ENCODE measurements at places on chromosomes 2 and 18.

- DNase-seq = no peak
Observed at GRCh38 chr18:21831413-21831831, 90.8 kb downstream of the MIB1 start.

DNA sequence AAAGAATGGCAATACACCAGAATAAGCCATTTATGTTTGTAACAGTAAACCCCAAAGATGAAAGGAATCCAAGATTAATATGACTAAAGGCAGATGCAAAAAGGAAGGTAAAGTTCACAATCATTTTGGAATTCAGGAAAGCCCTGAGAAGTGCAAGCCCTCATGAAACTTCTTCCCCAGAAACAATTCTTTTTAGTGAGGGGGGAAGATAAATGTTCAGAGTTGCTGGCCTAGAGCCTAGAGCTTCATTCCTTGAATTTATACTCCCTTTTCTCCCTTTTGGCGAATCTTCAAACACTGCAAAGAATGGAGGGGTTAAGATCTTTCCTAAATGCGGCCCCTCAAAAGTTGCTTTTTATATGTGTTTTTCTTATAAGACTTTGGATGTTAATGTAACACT, 368.8 kb downstream of the MEIS1 start:
- DNase-seq = no peak

DNA sequence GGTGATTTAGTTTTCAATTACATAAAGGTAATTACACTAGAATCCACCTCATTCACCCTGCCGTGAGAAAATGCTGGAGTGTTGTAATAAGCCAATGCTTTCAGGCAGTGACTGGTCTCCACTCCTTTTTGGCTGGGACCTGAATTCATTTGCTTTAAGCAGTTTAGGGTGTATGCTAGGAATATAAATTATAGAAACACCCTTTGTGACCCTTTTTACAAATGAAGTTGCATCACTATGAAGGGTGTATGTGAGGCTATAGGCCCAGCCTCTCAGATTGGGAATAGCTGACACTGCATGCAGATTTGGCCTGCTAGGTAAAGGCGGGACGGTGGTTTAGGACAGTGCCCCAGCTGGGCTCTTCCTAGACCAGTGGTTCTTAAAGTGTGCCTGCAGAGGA, 50.8 kb upstream of the NFE2L2 start:
- no peak for DNase-seq

DNA sequence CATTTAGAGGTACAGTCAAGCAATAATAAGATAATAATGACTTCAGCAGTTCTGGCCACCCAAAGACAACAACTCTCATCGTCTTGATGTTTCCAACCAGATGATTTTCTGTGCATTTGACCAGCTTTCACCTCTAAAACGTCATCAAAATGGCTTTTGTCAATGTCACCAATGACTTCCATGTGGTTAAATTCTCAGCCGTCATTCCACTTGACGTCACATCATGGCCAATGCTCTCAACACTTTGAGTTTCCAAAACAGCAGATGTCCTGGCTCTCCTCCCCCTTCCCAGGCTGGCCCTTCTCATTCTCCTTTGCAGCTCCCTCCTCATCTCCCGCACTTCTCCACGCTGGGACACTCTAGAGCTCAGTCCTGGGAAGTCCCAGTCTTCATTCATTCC, 258.3 kb downstream of the BCL2 start:
- no peak for DNase-seq

DNA sequence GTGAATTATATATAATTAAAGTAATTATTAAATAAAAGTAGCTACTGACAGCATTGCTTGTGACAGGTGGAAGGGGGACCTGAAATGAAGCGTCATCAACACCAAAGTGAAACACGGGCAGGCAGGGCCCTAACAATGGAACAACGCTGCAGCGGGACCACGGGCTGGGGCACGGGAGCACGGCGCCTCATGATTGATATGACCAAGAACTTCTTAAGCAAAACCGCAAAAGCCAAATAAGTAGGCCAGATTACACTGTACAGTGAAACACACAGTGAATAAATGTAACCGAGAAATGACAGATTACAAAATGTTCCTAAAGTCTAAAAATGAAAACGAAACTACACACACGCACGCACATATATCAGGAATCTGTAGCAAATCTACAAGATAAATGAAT, 81.4 kb downstream of the SNTG2 start:
- DNase-seq = peak; percentile 7

DNA sequence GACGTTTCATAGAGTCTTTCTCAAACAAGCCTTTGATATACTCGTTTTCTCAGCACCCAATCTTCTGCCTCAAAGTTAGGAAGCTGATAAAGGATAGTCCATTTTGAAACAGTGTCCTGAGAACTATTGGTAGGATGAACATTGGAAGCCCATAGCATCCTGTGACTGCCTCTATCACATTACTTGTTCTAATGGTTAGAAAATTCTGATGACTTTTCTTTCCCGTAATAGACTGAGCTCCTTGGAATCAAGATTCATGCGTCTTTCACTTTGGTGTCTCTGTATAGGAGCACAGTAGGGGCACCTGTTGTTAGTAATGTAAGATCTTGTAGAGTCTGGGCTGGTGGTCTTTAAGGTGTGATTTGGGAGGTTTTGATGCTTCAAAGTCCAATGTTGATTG, 87.1 kb downstream of the SETBP1 start:
- no peak for DNase-seq

DNA sequence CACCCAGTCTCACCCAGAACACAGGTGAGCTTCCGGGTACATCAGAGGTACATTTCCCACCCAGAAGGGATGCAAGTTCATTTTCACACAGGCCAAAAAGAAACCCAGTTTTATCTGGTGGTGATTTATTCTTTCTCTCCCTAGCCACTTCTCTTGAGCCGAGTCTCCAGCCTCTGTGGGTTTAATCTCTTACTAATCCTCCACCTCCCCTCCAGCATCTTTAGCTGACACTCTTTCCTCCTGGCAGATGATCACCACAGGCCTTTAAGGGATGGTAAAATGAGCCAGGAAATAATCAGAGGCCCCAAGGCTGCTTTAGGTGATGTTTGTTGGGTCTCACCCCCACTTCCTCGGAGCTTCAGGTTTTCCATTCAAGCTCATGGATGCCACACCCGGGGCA, 145.7 kb upstream of the DLX2 start:
- no peak for DNase-seq

DNA sequence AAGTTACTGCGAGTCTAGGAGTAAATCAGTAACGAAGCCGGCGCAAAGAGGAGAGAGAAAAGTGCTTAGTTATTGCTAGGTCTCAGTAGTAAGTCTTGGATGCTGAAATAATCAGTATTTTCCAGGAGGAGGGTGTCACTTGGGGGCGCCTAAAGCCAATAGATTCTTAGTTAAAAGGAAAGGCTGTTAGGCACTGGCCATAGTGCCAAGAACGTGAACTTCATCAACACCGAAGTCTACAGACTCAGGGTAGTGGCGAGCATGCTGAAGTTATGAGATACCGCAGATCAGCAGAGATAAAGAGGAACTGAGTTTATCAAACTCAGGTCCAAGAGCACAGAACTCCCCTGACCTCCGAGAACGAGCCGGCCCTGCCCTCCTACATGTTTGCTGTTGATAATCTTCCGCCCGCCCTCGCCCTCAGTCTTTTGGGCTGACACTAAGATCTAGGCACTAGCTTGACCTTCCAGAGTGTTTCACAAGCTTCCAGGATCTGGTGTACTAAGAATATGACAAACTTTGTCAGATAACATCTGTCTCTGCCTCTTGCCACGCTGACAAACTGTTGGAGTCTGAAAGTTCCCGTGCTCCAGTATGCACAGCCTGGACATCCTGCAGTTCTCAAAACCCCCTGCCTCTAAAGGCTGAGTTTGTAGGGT, 49.2 kb downstream of the CYB5A start:
- no peak for DNase-seq

DNA sequence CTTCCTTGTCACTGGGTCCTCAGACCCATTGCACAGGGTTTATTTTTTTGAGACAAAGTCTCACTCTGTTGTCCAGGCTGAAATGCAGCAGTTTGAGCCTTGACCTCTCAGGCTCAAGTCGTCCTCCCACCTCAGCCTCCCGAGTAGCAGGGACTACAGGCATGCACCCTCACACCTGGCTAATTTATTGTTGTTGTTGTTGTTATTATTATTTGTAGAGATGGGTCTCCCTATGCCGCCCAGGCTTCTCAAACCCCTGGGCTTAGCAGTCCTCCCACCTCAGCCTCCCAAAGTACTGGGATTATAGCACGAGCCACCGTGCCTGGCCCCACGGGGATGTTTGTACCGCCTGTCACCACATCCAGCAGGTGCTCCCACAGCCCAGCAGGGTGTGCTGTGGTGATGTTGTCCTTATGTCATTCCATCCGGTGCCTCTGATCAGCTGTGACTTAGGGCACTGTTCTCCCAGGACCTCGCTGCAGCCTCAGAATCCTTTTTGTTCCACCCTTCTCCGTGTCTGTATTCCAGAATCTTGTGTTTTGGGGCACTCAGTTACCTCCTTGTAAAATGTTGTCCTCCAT, 182.3 kb downstream of the INO80D start:
- no peak for DNase-seq

DNA sequence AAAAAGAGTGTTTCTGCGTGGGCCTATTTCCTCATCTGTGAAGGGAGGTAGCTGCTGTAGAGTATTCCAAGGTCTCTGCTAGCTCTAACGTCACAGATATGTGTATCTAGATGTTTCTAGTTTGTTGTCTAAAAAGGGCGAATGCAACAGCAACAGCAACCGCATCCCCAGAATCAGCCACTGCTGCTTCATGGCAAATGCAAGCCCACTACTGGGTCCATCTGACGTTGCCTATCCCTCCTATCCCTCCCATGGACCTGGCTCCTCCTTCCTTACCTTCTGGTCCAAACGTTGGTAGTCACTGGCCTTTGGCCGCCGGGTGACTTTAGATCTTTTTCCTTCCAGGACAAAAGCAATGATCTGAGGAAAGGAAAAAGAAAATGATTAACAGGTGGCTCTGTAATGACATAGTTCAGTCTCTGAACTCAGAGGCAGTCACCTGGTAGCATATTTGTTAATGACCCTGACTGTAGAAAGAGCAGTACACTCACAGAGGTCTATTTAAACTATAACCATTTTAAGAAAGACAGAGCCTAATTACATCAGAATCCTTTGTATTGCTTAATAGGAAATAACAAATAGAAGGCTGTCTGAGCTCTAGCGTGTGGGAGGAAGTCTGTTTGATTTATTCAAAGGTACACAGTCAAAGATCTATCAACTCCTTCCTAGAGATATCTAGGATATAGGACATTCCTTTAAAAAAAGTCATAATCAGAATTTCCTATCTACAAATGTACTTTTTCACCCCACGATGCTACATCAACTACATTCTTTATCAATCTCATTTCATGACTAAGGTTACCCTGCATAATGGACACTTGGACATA, 2.9 kb downstream of the TGOLN2 start:
- DNase-seq = no peak

GRCh38 chr2:232761301-232761907, 15.0 kb downstream of the KCNJ13 start:
- peak; percentile 9 for DNase-seq

GRCh38 chr2:98252038-98252773, 94.0 kb upstream of the CNGA3 start:
- no peak for DNase-seq

- no peak for DNase-seq
Observed at GRCh38 chr2:36058953-36059352, 296.6 kb upstream of the CRIM1 start.

GRCh38 chr2:222884114-222884771, 23.4 kb downstream of the ACSL3 start:
- DNase-seq = no peak

- DNase-seq = no peak
Observed at GRCh38 chr2:85066874-85067351, 66.3 kb upstream of the TCF7L1 start.

GRCh38 chr2:28356095-28356911, 36.4 kb upstream of the FOSL2 start:
- no peak for DNase-seq

GRCh38 chr18:10032331-10033015, 118.7 kb downstream of the VAPA start:
- DNase-seq = no peak

DNA sequence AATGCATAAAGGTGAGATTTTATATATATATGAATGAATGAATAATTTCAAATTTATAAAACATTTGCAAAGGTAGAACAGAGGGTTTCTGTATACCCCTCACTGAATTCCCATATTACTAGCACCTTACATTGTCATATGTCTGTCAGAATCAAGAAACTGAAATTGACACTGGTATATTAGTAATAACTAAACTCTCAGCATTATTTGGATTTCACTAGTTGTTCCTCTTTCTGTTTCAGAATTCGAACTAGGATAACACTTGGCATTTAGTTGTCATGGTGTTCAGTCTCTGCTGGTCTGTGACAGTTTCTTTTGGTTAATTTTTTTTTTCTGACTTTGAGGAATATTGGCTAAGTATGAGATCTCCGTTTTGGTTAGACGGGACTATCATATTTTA, 275.9 kb downstream of the DCC start:
- no peak for DNase-seq

GRCh38 chr2:36455011-36455410, 99.4 kb downstream of the CRIM1 start:
- DNase-seq = no peak

- no peak for DNase-seq
Observed at GRCh38 chr18:63346031-63346430, 21.0 kb downstream of the KDSR start.

GRCh38 chr2:46286715-46287114, 10.5 kb upstream of the EPAS1 start:
- DNase-seq = no peak

- DNase-seq = no peak
Observed at GRCh38 chr2:9767656-9768281, 75.5 kb upstream of the TAF1B start.

Data from activated T-helper 1 cell treated with anti-CD3 and anti-CD28 coated beads, Interleukin-2, amount 50 U/mL, for 16 hours (primary cell).